ENCODE measurements at places on chromosomes 1 and 21.

DNA sequence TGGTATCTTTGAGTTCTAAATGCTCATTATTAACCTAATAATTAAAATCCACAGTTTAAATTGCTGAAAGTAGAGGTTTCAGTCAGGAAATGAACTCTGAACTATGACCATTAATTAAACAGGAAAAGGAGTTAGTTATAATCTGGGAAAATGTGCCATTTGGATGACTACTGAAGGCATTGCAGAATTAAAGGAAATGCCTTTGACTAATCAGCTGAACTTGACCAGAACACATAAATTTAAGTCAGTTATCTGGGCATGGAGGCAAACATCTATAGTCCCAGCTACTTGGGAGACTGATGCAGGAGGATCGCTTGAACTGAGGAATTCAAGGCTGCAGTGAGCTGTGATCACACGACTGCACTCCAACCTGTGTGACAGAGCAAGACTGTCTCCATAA is 31.9 kb downstream of the SLC44A5 start:
- DNase-seq, result peak; percentile 51

DNA sequence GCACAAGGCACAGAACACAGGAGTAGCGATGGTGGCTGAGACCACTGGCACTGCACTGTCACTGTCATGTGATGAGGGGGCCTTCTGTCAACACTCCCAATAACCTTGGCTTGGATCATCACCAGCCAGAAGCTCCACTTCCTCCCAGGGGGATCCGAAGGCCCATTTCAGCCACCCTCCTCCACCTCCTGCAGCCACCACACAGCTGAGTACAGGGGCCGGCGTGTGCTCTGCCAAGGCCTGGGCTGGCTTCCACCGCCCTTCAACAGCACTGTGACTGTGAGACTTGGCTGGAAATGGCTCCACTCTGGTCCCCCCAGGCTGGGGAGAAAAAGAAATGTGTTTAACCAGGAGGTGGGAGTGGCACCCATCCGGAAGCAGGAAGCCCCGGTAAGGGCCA is 9.9 kb upstream of the NADK start:
- DNase-seq, result no peak

DNA sequence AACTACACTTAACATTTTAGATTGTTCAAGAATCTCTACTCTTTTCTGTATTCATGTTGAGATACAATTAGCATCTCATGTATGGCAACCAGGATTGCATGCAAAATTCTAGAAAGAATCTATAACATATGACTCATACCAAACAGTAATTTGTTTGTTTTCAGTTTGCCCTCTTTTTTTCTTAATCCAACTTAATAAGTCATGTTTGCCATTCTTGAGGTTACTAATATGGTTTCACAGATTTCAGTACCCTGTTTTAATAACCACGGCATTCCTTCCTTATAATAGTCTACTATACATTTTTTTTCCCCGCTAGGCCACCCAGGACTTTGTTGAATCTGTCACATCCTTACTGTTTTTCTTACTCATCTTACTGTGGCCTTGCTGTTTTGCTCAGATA is 140.8 kb downstream of the FMN2 start:
- DNase-seq, result peak; percentile 73

DNA sequence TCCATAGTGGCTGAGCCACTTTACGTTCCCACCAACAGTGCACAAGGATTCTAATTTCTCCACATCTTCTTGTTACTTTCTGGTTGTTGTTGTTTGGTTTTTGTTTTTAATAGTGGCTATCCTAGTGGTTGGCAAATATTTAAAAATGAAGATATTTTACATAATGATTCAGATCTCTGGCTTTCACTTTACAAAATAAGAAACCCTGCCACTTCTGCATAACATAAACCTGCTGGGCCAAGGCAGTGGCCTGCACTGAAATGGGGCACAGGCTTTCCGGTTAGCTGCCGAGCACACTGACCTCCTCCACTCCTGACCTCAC is 320.4 kb downstream of the RPS6KC1 start:
- no peak for DNase-seq
